Nephron progenitor cell (in vitro differentiated cells): ENCODE measurements at places on chromosomes 4 and X.

- DNase-seq, result no peak
Observed at GRCh38 chr4:176656108-176656507, 136.6 kb downstream of the VEGFC start.

- no peak for DNase-seq
Observed at GRCh38 chr4:119933606-119934005, 133.0 kb downstream of the MAD2L1 start.

DNA sequence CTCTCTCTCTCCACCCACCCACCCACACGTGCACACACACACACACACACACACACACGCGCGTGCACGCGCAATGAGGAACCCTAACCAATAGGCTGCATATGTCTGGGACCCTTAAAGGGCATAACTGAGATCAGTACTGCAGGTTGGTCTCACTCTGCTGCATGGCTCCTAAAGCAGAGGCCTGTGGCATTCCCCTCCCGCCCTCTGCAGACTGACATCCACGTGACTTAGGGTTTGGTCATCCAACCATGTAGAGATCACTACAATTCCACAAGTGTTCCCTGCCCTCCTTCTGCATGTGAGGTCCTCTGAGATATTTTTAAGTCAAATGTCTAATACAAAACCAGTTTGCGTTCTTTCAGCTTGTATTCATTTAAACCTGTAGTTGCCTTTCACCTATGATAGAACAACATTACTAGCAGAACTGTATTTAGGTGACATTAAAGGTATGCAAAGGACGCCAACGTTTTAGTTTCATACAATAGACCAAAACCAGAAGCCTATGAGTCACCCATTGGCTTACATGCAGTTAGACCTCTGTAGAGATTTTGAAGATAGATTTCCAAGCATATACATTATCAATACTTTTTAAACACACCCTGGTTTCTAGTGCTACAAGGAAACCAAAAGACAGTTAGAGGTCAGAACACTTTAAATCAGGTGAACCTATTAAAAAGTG, 10.1 kb downstream of the XAGE5 start:
- no peak for DNase-seq

DNA sequence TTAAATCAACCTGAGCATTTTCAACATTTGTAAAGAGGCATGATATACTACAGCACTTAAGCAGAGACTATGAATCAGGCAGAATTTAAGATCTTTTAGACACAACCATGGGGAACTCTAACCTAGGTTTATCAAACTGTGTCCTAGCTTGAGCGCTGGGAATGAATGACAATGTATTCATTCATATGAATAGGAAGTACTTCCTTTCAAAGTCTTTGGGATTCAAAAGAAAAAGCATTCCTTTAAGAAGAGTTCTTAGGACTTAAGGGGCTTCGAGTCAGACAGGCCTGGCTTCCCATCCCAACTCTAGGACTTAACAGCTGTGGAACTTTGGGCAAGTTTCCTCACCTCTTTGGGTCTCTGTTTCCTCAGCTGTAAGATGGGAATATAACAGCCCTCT, 104.6 kb downstream of the ANAPC4 start:
- DNase-seq, result no peak

DNA sequence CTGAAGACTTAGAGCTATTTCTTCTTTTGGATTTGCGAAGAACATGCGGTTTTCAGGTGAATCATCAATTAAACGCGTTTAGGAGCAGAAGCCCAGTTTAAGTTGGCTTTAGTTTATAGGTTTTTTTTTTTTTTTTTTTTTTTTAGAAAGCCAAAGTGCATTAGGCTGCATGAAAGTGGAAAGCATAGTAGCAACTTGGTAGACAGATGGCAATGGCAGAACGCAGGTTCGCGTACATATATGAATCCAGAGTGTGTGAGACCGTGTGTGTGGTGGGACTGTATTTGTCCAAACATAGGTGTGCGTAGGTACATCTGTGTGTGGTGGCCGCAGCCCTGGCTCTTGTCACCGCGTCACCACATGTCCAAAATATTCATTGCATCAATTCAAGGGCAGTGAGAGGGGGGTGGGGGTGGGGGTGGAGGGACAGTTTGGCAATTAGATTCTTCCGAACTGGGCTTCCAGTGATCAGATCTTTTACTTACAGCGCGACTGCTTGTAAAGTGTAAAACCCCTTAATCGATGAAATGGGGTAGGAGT, 901 bp downstream of the JADE1 start:
- peak; percentile 21 for DNase-seq

DNA sequence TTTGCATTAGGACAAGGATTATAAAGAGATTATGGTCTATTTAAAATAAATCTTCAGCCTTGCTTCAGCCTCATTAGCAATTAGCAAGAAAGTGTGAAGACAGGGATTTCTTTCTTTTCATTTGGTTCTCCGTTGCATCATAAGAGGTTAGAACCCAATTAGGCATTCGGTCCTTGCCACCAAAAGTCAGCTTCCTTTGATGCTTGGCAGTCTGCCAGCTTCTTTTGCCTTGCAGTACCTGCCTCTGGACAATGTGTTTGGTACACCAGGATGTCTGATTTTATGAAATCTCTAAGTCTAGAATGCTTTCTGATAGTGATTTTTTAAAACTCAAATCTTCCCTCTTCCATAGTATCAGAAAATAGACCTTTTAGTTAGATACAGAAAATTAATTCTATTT, 12.4 kb downstream of the SMIM20 start:
- no peak for DNase-seq

- no peak for DNase-seq
Observed at GRCh38 chr4:151250706-151251105, 26.3 kb upstream of the PRSS48 start.

DNA sequence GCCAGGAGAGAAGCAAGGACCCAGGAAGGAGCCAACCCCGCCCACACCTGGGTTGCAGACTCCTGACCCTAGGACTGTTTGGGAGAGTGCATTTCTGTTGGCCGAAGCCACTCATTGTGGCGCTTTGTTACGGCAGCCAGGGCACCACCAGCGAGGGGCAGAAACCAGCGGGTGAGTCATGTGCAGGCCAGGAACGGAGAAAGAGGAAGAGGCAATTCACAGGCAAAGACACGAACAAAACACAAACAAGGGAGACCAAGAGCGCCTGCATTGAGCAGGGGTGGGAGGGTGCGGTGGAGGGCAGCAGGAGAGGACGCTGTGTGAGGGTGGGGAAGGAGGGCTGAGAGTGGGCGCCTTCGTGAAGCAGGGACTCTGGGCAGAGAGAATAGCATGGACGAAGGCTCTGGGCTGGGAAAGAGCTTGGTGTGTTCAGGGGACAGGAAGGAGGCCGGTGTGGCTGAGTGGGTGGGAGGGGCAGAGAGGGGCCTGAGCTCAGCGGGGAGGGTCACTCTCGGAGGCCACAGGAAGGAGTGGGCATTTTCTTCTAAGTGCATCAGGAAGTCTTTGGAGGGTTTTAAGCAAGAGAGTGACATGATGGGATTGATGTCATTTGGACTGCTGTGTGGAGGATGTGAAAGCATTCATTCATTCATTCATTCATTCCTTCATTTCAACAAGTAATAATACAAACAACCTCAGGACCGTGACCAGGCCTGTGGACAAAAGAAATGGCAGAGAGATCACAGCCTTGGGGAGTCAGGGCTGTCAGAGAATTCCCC, 12.2 kb upstream of the WFS1 start:
- no peak for DNase-seq

DNA sequence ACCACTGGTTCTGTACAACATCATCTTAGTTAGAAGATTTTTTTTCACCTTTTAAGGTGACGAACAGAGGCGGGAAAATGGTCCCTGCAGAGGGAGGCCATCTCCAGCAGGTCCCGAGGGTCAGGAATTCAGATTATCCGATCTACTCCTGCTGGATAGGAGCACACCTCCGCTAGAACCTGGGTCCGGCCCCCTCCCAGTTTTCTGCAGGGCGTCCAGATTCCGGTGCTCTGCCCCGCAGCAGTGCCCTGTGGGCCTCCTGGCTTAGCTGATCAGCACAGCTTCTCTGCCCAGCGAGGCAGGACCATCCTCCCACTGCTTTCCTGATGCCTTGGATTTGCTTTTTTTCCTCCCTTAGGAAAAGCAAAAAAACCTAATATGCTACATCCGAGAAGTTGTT, 2.3 kb downstream of the TBL1X start:
- DNase-seq, result peak; percentile 20

DNA sequence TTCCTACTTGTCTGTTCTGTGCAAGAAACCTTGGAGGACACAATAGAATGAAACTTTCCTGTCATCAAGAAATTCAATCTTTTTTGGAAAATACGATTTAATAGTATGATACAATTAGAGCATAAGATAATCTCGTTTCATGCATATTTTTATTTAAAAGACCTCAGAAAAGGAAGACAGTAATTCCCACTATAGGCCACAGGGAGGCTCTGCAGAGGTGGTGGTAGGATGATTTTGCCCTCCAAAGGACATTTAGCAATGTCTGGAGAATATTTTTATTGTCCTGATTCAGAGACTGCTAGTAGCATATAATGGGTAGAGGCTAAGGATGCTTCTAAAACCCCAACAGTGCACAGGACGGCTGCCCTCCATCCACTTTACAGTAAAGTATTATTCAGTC, 68.7 kb downstream of the PAK3 start:
- DNase-seq, result no peak

GRCh38 chr4:155487210-155487609, 110.4 kb upstream of the MAP9 start:
- DNase-seq, result no peak

- no peak for DNase-seq
Observed at GRCh38 chr4:18566970-18567799, 545.6 kb upstream of the LCORL start.

DNA sequence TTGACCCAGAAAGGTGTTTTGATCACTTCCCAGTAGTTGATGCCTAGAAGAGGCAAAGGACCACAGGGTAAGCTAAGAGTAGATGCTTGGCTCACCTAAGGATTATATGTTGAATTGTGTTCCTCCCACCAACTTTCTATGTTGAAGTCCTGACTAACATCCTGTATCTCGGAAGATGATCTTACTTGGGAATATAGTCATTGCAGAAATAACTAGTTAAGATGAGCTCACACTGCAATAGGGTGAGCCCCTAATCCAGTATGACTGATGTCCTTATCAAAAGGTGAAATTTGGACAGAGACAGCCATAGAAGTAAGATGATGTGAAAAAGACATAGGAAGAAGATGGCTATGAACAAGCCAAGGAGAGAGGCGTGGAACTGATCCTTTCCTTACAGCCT, 3.3 kb upstream of the HMGB2 start:
- no peak for DNase-seq

DNA sequence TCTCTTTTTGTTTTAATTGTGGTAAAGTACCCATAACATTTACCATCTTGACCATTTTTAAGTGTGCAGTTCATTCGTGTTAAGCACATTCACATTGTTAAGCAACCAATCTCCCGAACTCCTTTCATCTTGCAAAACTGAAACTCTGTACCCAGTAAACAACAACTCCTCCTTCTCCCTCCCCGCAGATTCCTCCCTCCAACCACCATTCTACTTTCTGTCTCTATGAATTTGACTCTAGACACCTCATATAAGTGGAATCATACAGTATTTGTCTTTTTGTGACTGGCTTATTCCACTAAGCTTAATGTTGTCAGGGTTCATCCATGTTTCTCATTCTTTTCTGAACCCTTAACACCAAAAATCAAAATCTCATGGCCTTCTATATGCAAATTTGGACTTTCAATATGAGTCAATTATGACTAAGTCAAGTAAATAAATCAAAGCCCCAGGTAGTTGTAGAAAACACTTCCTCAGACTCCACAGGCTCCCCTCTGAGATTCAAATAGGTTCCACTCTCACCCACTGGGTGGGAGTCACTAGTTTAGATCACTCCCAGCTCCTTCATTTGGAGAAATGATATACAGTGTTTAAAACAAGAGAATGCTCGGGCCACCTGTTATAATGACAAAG, 9.8 kb upstream of the RTL5 start:
- no peak for DNase-seq

GRCh38 chr4:21976166-21976565, 27.6 kb upstream of the KCNIP4 start:
- DNase-seq, result no peak

DNA sequence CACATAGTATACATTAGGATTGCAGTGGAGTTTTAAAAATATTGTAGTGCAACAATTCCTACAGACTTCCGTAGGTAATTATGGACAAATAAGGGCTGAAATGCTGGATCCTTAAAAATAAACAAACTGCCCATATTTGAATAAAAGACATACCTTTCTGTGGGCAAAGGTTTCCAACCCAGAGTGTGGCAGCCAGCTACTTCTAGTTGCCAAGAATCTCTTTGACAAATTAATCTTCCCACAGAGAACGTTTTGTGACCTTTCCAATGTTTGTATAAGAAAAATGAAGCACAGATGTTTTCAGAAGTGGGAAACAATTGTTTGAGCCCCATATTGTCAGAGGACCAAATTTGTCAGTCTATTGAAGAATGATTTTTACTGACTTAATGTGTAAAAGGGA, 21.1 kb downstream of the GRPR start:
- DNase-seq, result no peak
